ENCODE measurements at places on chromosomes 5 and 9. TPM values are rescaled to one million over a fixed set of nuclear protein-coding genes. Genes with fewer than 3 reads are reported as not detected.

- H3K4me3 ChIP-seq, result no peak overlapping the region
- peaks cover 7% of the 10 kb centered on the region for H3K4me1 ChIP-seq
- no peak overlapping the region for H3K27ac ChIP-seq
Measured at GRCh38 chr9:7791394-7791793, 8.2 kb downstream of the DMAC1 start.

DNA sequence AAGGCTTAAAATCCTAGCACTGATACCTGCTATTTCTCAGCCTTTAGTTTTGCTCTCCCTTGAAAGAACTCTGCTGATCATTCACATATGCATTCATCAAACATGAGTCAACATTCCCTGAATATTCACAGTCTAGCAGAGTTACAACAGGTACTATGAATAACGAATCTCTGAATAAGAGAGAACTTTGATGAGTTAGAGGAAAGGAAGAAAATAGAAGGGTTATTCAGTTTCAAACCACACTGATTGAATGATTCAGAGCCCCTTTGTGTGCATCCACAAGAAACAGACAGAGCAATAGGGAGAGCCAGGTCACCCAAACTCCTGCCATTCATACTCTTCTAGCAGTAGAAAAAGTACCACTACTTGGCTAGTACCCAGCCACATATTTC is 36.0 kb downstream of the FOXD1 start:
- no peak overlapping the region for H3K27ac ChIP-seq
- no peak overlapping the region for H3K4me3 ChIP-seq
- H3K4me1 ChIP-seq, result no peaks in the 10 kb centered on the region
- no peak for DNase-seq
- peaks cover 42% of the 10 kb centered on the region for H3K27me3 ChIP-seq
- no peaks in the 10 kb centered on the region for H3K36me3 ChIP-seq

- H3K36me3 ChIP-seq, result no peaks in the 10 kb centered on the region
- H3K27me3 ChIP-seq, result no peaks in the 10 kb centered on the region
- no peaks in the 10 kb centered on the region for H3K4me1 ChIP-seq
- no peak for DNase-seq
- H3K27ac ChIP-seq, result no peak overlapping the region
- H3K4me3 ChIP-seq, result no peak overlapping the region
Measured at GRCh38 chr9:137014776-137015539, 13.1 kb downstream of the ABCA2 start.

DNA sequence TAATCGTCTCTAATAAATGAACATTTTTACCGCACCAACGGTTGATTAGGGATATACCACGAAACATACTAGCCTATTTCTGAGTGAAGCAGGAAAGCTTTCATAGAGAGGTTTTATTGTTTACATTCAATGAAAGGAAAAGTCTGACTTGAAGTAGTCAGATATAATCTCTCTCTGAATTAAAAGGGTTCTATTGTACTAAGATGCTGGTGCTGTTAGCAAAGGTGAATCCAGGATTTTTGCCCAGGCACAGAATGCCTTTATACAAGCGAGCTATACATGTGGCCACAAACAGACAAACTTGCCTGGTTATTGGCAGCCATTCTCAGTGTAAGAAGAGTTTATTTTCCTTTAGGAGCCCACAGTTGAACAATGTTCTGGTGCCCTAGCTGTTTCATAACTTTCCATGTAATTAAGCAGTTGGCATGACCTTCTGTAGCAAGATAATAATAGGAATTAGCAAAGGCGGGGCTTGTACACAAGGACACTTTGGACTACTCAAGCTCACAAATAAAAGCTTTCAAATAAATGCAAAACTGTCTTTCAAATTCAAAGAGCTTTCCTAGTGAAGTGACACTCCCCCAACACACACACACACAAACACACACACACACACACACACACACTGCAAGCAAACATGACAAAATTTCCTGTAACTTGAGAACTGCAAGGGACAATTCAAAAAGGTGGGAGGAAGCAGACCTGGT is 198.7 kb upstream of the MAP3K1 start:
- H3K36me3 ChIP-seq, result peaks cover 8% of the 10 kb centered on the region
- H3K27ac ChIP-seq, result no peak overlapping the region
- DNase-seq, result no peak
- no peak overlapping the region for H3K4me3 ChIP-seq
- H3K27me3 ChIP-seq, result no peaks in the 10 kb centered on the region
- H3K4me1 ChIP-seq, result peaks cover 56% of the 10 kb centered on the region

DNA sequence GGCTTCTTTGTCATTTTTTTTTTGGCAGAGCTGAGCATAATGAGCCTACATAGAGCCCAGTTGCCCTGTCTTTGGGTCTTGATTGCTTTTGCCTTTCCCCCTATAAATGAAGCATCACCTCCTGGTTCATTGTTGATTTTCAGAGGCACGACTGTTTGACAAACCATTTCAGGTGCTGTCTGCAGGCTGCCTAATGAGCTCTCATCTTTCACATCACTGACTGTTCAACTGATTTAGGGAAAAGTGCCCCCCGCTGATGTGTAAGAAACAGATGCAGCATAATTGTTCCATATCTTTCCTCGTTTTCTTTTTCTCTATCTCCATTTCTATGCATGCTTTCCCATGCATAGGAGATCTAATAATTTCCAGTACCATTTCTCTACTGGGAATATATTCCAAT is 338.6 kb downstream of the TMEM38B start:
- H3K27ac ChIP-seq, result no peak overlapping the region
- no peaks in the 10 kb centered on the region for H3K4me1 ChIP-seq
- no peak for DNase-seq
- no peaks in the 10 kb centered on the region for H3K36me3 ChIP-seq
- H3K4me3 ChIP-seq, result no peak overlapping the region

DNA sequence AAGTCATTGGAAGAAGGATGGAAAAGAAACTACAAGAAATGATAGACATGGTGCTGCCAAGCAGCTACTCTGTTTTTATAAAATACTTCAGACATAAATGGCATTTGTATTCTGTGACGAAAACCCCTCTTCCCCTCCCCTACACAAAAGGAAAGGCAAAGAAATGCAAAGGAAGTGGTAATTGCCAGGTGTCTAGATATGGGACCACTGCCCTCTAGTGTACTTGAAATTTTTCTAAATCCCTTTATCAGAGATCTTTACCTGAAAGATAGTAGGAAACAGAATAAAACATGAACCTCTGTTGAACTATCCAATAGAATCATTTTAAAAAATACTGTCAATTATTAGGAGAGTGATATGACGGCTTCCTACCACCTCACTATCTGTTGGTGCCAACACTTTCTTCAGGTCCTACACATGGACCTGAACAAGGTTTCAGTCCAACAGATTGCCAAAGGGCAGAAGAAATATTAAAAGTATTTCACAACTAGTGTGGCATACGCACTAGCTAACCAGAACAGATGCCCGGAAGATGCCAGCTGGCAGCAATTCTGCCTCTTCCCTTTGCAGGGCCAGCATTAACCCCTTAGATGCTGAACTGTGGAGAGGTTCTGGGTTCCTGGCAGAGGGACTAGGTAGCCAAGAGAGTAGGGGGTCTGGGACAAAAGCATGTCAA is 104.1 kb downstream of the TSSK1B start:
- H3K4me1 ChIP-seq, result peaks cover 14% of the 10 kb centered on the region
- H3K27ac ChIP-seq, result no peak overlapping the region
- H3K27me3 ChIP-seq, result peaks cover 6% of the 10 kb centered on the region
- H3K36me3 ChIP-seq, result no peaks in the 10 kb centered on the region
- no peak for DNase-seq

DNA sequence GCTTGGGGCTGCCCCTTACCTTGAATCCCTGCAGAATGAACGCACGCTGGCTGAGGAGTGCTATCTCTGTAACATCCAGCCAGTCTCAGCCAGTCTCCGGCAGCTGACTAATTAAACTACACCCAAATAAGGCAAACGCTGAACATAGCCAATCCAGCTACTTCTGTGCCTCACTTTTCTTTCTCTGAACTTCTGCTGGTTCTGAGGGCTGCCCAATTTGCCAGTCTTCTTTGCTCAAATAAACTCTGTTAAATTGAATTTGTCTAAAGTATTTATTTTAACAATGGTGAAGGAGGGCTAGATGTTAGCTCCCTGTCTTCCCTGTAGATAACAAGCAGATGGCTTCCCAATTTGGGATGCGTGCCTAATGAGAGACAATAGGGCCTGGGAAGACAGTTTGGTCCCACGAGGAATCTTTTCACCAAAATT is 154.0 kb upstream of the NFIL3 start:
- H3K4me3 ChIP-seq, result no peak overlapping the region
- no peaks in the 10 kb centered on the region for H3K4me1 ChIP-seq
- H3K27ac ChIP-seq, result no peak overlapping the region

DNA sequence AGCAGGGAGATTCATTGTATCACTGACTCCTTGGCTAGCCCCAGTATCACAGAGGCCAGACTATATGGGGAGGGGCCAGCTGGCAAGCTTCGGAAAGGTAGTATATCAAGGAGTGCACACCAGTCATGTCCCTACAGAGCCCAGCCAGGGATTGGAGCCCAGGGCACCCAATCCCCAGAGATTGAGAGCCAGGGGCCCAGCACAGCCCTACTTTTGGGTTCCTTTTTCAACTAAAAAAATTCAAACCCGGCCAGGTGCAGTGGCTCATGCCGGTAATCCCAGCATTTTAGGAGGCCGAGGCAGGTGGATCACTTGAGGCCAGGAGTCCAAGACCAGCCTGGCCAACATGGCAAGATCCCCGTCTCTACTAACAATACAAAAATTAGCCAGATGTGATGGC is 5.4 kb upstream of the MYORG start:
- H3K4me1 ChIP-seq, result peaks cover 43% of the 10 kb centered on the region
- H3K27ac ChIP-seq, result no peak overlapping the region

GRCh38 chr9:119126040-119126439 is 243.2 kb downstream of the BRINP1 start:
- H3K27ac ChIP-seq, result no peak overlapping the region
- no peak for DNase-seq
- no peak overlapping the region for H3K4me3 ChIP-seq

DNA sequence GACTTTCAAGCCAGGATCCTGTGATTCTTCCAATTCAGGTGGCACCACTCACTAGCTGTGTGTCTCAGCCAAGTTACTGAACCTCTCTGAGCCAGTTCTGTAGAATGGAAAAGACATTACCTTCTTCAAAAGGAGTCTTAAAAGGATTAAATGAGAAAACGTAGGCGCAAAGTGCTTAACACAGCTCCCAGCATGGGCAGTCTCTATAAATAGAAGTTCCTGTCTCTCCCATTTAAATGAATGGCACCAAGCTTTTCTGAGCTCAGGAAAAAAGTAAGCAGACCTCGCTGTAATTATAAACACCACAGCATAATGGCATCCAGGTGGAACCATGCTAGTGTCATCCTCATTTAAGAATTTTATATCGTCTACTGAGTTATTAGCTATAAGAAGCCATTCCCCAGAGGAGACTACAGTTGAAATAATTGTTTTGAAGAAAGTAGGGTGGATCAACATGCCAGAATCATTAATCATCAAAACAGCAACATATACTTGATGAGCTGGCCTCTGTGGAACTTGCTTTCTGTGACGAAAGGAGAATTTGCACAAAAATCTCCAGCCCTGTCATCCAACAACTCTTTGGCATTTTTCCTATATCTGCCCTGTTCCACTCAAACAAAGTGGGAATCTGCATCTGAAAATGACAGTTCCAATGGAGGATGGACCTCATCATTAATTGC is 188.9 kb downstream of the SPOCK1 start:
- DNase-seq, result no peak
- no peaks in the 10 kb centered on the region for H3K4me1 ChIP-seq
- peaks cover 2% of the 10 kb centered on the region for H3K27me3 ChIP-seq

- peaks cover 22% of the 10 kb centered on the region for H3K4me1 ChIP-seq
- H3K27ac ChIP-seq, result no peak overlapping the region
- no peak overlapping the region for H3K4me3 ChIP-seq
- H3K27me3 ChIP-seq, result peaks cover 5% of the 10 kb centered on the region
- no peak for DNase-seq
Measured at GRCh38 chr5:95778713-95779436, 43.7 kb downstream of the GLRX start.

DNA sequence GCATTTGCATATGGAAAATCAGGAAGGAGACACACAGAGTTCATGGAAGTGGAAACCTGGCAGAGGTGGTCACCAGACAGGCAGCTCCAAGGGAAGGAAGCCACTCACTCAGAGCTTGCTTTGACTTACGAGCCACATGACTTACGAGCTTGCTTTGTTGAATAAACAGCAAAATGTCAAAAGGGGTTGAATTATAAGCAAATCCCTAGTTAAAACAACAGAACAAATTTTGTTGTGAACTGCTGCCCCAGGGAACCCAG is 164.3 kb downstream of the SYK start:
- H3K27ac ChIP-seq, result no peak overlapping the region
- H3K36me3 ChIP-seq, result no peaks in the 10 kb centered on the region
- no peak for DNase-seq
- peaks cover 9% of the 10 kb centered on the region for H3K27me3 ChIP-seq

GRCh38 chr5:90911169-90911568 is 352.6 kb downstream of the ADGRV1 start:
- no peaks in the 10 kb centered on the region for H3K4me1 ChIP-seq
- DNase-seq, result no peak
- peaks cover 2% of the 10 kb centered on the region for H3K27me3 ChIP-seq
- no peaks in the 10 kb centered on the region for H3K36me3 ChIP-seq
- H3K4me3 ChIP-seq, result no peak overlapping the region

DNA sequence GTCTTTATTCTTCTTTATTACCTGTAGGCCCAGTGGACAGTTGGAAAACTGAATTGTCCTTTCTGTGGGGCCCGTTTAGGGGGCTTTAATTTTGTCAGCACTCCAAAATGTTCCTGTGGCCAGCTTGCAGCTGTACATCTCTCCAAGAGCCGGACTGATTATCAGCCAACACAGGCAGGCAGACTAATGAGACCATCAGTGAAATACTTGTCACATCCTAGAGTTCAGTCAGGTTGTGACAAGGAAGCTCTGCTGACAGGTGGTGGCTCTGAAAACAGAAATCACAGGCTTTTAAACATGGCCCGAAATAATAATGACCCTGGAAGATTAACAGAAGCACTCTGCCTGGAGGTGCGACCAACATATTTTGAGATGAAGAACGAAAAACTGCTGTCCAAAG is 47.9 kb downstream of the RNF180 start:
- H3K27ac ChIP-seq, result no peak overlapping the region
- no peak overlapping the region for H3K4me3 ChIP-seq
- H3K36me3 ChIP-seq, result no peaks in the 10 kb centered on the region
- DNase-seq, result no peak

- H3K4me3 ChIP-seq, result no peak overlapping the region
- DNase-seq, result peak; percentile 34
- H3K27ac ChIP-seq, result peak overlapping the region; percentile 57
- H3K36me3 ChIP-seq, result peaks cover 2% of the 10 kb centered on the region
Measured at GRCh38 chr9:122807271-122807900, 7.5 kb downstream of the OR1K1 start.

GRCh38 chr9:110410961-110411360 is 73.3 kb upstream of the TXNDC8 start:
- no peak overlapping the region for H3K4me3 ChIP-seq
- H3K4me1 ChIP-seq, result no peaks in the 10 kb centered on the region
- H3K27me3 ChIP-seq, result peaks cover 1% of the 10 kb centered on the region

MARCHF11 gene
- not detected for total RNA-seq

FCN2 gene
- total RNA-seq, result not detected

DBH gene
- not detected for total RNA-seq

NR5A1 gene
- not detected for total RNA-seq

EIF4E1B gene
- not detected for total RNA-seq

MGAT4B gene
- 124 TPM for total RNA-seq

PKD2L2 gene
- total RNA-seq, result not detected

NUTM2F gene
- total RNA-seq, result not detected

PAEP gene
- not detected for total RNA-seq

HRCT1 gene
- total RNA-seq, result not detected

KLHL9 gene
- total RNA-seq, result 15.6 TPM

BRINP1 gene
- not detected for total RNA-seq
